T-helper 1 cell (primary cell): ENCODE measurements at places on chromosomes 7 and 10.

DNA sequence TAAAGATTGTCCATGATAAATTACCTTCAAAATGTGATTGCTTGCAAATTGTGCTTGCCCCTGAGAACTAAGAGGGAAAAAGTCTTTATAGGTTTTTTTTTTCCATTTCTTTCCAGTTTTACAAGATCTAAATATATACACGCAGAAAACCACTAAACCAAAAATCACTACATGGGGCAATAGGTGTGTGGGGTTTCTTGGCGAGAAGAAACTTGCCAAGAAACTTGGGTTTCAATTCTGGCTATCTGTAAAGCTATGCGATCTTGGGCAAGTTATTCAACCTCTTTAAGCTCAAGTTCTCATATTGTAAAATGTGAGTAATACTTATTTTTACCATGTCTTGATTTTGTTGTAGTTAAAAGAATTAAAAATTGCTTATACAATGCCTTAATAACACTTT lies 17.0 kb downstream of the CUBN start:
- DNase-seq, result no peak

GRCh38 chr10:6748981-6749635 lies 169.0 kb upstream of the PRKCQ start:
- no peak for DNase-seq

DNA sequence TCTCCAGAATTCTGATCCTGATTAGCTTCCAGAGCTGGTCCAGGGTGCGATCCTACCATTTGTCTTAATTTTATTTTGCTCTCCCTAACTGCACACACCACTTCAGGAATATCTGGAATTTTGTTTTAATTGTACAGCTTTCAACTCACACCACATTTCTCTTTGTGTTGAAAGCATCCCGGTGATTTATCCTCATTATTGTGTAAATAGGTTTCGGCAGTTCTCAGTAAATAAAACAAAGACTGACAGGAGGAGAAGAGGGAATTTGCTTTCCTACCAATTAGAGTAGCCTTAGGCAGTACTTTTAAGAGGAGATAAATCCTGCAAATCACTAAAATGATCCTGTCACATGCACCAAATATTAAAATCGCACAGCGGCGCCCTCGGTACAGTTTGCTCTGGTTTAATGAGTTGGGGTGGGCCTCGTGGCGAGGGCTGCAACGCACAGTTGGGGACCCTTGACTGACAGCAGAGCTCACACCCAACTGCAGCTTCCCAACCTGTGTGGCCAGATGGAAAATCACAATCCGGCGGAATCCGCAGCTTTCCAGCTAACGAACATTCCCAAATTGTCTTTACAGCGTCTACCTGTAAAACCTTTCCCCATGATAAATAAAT lies 62.6 kb downstream of the EBF3 start:
- no peak for DNase-seq

- no peak for DNase-seq
Observed at GRCh38 chr7:102860351-102860811, 52.4 kb upstream of the LRRC17 start.

- DNase-seq, result no peak
Observed at GRCh38 chr7:4633012-4633411, 49.1 kb upstream of the FOXK1 start.

DNA sequence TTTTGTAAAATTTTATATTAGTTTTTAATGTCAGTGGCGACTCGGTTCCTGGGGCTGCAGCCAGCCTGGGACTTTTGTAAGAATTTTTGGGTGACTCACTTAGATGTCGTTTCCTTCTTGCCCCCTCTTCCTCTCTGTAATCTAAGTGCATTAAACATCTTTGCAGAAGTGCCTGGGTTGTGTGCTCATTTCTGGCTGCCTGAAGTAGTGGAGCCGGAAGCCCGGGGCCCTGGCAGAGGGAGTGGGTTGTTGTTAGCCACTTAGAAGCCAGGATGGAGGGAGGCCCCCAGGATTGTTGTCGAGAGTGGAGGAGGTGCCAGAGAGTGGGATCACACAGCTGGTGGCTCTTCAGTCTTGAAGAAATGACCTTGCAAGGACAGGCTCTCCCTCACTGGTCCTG lies 11.0 kb upstream of the TRIM8 start:
- DNase-seq, result no peak

DNA sequence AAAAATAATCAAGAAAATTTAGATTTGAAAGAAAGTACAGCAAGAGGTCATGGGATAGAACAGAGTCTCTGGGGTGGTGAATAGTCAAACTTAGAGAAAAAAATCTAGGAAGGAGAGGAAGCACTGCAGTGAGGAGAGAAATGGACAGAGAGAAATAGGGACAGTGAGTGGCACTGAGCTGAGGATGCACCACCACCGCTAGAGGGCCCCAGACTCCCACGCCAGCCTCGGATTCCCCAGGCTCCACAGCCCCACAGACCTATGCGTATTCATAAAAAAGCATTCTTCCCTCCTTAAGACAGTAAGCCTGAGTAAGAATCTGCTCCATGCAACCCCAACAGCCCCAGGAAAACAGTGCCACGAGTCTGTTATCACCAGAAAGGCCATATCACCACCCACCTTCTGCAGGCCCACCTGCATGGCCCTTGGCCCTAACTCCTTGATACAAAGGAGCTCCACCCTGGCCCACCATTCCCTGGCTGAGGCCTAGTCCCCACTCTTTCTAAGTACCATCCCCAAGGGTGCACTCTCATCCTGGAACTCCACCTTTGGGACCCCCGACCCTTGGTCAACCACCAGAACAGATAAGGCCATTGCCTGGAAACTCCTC lies 91.0 kb downstream of the ALOX5 start:
- peak; percentile 57 for DNase-seq

GRCh38 chr7:50376056-50376820 lies 71.7 kb downstream of the IKZF1 start:
- no peak for DNase-seq

GRCh38 chr7:523347-524336 lies 4.0 kb upstream of the PDGFA start:
- DNase-seq, result no peak

- DNase-seq, result no peak
Observed at GRCh38 chr7:105245398-105246114, 143.2 kb downstream of the SRPK2 start.

DNA sequence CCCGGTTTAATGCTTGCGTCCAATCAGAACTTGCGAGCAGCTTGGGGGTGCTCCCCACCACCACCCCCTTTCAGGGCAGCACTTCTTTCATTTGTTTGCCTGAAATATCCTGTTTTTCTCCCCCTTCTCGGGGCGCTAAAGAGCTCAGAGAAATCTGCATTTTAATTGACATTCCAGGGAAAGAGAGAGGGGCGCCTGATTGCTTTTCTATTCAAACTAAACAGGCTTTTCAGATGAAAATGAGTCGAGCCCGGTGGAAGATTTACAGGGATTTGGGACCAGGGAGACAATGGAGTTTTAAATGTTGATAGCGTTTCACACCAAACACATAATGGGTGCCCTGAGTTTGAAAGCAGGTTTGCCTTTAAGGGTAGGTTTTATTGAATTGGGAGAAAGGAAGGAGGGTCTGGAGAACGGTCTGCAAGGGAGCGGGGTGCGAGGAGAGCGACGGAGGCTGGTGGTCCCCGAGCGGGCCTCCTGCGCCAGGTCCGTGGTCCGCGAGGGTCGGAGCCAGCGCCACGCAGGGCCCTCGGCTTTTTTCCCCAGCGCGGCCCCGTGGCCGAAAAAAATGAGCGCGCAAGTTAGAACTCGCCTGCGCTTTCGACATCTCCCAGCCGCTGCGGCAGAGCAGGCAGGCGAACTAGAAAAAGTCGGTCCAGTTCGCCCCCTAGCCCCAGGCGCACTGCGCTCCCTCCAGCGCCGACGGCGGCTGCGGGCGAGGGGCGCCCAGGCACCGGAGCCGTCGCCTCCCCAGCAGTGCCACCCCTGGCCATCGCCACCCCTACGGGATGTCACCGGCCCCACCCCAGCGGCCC lies 1.3 kb downstream of the FGFR2 start:
- no peak for DNase-seq

- DNase-seq, result no peak
Observed at GRCh38 chr7:45065031-45065995, 23.5 kb downstream of the NACAD start.

- DNase-seq, result no peak
Observed at GRCh38 chr7:149855361-149856305, 17.5 kb downstream of the ZNF862 start.

- DNase-seq, result no peak
Observed at GRCh38 chr10:90959826-90960225, 38.9 kb upstream of the ANKRD1 start.

GRCh38 chr7:158019726-158020705 lies 567.6 kb downstream of the PTPRN2 start:
- no peak for DNase-seq

DNA sequence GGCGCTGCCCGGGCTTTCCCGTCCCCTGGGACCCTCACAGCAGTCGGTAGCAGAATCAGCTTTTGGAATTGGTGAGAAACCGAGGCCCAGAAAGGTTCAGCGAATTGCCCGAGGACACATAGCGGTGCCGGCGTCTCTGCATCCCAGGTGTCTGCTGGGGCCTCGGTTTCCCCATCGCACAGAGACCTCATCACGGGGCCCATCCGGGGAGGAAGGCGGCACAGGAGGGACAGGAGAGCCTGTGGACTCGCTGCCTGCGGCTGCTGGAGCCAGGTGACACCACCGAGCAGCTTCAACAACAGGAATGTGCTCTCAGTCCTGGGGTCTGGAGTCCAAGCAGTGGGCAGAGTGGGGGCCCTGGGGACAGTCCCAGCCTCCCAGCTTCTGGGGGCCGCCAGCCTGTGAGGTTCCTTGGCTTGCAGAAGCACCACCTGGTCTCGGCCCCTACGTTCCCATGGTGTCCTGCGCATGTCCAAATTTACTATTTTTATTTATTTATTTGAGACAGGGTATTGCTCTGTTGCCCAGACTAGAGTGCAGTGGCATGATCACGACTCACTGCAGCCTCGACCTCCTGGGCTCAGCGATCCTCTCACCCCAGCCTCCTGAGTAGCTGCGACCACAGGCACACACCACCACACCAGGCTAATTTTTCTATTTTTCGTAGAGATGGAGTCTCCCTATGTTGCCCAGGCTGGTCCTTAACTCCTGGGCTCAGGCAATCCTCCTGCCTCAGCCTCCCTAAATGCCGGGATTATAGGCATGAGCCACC lies 539 bp upstream of the COX19 start:
- no peak for DNase-seq

- DNase-seq, result no peak
Observed at GRCh38 chr7:100723732-100724275, 3.5 kb downstream of the EPO start.

DNA sequence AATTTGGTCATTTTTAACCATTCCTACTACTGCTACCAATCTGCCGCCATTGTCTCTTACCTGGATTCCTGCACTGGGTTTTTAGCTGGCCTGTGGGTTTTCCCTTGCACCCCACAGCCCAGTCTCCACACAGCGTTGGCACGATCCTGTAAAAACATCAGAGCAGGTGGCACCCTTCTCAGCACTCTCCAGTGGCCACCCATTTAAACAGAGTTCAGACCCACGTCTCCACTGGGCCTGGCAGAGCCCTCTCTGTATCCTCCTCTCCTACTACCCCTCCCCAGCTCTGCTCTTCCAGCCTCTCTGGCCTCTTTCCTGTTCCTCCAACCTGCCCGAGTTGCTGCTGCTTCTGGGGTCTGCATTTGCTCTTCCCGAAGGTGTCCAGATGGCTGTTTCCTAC lies 259.4 kb downstream of the SDK1 start:
- DNase-seq, result no peak

GRCh38 chr10:21261842-21262294 lies 263.6 kb downstream of the SKIDA1 start:
- no peak for DNase-seq

GRCh38 chr10:122490268-122490667 lies 28.9 kb downstream of the HTRA1 start:
- no peak for DNase-seq

GRCh38 chr10:123445261-123445775 lies 220.8 kb upstream of the GPR26 start:
- no peak for DNase-seq

DNA sequence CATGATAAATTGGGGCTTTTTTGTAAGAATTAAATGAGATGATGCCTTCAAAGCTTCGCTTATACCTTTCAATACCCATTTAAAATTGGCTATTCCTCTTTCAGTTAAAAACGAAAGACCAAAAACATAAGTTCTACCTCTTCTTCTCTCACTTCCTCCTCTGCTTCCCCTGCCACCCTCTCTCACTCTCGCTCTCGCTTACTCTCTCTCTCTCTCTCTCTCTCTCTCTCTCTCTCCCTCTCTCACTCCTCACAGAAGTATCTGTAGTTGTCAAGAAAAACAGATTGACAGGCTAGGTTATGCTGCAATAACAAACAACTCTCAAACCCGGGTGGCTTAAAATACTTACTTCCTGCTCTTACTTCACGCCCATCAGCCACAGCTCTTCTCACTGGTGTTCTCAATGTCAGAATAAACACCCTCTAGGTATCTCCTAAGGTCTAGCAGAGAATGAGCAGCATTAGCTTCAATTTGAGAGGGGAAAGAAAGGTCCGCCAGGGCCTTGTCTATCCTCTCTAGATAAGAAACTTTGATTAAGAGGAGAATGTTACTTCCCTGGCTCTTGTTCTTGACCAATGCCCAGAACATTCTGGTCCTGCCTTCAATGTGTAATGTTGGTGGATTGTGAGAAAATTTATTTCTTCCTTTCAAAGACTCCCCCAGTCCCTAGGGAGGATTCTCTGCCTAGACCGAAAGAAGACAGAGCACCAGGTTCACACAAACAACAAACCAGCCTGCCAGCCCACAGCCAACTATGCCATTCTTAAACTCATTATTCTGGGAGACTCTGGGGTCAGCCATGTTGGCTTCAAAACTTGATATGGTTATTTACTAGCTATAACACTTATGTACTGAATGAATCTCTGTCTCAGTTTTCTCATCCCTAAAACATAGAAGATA lies 1028.7 kb downstream of the XPNPEP1 start:
- DNase-seq, result no peak
